Forelimb muscle (tissue), 1 donor: ENCODE measurements at places on chromosomes 3 and 15. TPM values are rescaled to one million over a fixed set of nuclear protein-coding genes. Genes with fewer than 3 reads are reported as not detected.

DNA sequence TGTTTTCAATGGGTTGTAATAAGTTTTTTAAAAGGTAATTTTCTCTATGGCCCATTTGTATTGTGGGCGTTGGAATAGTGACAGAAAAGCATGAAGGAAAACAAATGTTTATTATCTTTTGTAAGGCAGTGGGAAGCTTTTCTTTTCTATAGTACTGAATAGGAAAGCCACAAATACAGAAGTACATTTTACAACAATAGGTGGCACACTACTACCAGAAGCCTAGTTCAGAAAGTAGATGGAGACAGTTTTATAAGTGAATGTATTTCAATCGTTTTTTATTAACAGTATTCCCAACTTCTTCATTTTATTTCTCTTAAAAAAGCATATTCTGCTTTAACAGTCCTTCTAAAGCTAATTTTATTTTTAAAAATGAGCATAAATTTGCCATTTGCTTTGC, 296.7 kb downstream of the PTPRG start:
- no peak for DNase-seq

DNA sequence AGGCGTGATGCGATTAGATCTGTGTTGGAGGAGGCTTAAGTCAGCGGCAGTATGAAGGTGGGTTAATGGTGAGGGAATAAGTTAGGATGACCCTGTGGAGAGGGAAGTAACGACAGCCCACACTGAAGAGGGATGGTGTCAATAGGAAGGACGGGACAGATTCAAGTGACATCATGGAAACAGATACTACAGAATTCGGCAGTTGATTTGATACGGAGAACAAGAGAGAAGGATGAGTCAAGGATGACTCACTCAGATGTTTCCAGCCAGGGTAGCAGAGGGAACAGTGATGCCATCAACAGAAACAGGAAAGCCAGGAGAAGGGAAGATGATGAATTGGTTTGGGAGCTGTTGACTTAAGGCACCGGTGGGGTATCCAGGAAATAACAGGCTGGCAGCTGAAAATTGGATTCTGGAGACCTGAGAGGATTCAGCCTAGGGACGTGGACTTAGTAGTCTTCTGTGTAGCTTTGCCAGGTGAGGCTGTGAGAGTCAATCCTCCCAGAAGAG, 38.0 kb downstream of the SHC4 start:
- no peak for DNase-seq

DNA sequence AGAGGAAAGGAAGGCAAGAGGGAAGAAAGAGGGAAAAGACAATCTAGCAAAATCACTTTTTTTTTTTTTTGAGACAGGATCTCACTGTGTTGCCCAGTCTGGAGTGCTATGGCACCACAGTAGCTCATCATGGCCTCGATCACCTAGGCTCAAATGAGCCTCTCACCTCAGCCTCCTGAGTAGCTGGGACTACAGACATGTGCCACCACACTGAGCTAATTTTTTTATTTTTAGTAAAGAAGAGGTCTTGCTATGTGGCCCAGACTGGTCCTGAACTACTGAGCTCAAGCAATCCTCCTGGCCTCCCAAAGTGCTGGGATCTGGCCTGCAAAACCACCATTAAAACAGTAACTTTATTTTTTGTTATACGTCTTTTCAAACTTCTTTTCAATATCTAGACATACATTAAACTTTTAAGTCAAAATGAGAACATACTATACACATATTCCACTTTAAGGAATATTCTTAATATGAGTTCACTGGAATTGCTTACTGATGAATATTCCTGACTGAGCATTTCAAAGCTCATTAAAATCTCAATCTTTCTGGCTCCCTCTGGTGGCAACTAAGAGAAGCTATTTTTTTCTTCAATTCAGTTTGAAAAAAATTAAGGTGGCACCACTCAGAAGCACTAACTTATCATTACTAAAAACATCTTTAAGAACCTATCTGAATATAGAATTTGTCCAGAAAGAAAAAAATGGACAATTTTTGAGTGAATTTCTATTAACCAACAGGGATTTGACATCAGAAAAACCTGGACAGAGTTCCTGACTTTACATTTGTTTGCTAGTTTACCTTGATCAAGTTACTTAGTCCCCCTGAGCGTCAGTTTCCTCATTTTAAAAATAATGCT, 40.9 kb downstream of the UACA start:
- no peak for DNase-seq

- DNase-seq: no peak
These were observed 12.2 kb upstream of the IDH2 start for GRCh38 chr15:90114451-90114901.

DNA sequence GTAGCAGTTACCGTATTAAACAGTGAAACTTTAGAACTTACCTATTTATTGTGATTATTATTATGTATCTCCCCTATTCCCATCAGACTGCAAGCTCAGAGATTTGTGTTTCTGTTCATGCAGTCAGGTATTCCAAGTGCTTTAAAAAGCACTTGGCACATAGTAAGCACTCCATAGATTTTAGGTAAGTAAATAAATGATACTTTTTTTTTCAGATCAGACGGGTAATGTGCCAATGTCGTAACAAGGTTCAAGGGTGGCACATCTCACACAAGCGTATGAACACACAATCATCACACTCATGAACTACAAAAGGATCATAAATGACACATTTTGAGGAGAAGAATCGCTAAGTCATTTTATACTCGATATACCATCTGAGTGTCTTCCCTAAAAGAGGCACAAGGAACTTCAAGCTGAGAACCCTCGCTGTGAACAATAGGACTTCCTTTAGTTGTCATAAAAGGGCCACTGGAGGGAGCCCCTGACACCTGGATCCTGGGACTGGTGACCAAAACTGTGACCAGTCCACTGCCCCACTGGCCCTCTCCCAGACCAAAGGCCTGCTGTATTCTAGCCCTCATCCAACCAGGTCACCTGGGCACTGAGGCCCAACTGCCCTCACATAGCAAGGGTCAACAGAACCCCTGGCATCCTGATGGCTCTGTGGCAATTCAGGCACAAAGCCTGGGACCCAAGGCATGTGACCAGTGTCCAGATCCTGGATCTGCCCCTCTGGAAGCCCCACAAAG, 32.1 kb downstream of the KIF9 start:
- DNase-seq: no peak

- DNase-seq: no peak
These were observed 5.7 kb downstream of the TTBK2 start for GRCh38 chr15:42914728-42915497.

RASL12 gene
- 12.7 TPM for polyA plus RNA-seq
